ENCODE measurements at places on chromosomes 1 and 21.

DNA sequence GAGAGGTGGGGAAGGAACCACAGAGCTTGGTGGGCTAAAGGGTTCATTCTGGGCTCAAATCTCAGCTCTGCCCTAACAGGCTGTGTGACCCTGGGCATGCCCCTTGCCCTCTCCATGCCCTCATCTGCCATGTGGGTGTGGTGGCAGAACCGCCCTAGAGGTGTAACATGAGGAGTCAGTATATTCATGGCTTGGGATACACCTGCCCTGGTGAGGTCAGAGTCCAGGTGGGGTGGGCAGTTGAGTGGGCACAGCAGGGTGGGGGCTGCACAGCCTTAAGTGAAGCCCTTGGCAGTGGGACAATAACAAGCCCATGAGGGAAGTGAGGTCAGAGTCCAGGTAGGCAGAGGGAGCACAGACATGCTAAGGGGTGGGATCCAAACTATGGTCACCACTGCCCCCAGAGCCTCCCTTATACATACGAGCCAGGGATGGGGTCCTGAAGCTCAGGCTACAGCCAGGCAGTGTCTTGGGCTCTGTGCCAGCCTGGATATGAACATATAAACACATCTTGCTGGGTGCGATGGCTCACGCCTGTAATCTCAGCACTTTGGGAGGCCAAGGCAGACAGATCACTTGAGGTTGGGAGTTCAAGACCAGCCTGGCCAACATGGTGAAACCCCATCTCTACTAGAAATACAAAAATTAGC lies 59.0 kb upstream of the EFHD2 start:
- DNase-seq, result no peak

DNA sequence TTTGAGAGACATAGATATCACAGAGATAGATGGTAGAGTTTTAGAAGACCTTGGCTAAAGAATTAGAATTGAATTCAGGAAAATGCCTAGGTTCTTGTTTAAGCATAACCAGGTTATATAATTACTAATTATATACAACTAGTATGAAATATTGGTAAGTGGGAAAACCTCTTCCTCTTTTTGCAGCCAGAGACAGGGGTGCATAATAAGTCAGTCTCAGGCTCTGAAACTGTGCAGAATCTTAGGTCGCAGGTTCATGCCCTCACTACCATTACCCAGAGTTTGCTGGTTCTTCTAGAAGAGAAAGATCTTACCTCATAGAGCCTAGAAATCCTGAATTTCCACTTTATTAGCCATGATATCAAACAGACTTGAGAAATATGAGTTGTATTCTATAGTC lies 183.3 kb downstream of the NEK7 start:
- DNase-seq, result no peak

GRCh38 chr21:45590246-45590725 lies 48.0 kb upstream of the SLC19A1 start:
- no peak for DNase-seq

GRCh38 chr1:163706915-163707314 lies 385.2 kb downstream of the NUF2 start:
- DNase-seq, result no peak

DNA sequence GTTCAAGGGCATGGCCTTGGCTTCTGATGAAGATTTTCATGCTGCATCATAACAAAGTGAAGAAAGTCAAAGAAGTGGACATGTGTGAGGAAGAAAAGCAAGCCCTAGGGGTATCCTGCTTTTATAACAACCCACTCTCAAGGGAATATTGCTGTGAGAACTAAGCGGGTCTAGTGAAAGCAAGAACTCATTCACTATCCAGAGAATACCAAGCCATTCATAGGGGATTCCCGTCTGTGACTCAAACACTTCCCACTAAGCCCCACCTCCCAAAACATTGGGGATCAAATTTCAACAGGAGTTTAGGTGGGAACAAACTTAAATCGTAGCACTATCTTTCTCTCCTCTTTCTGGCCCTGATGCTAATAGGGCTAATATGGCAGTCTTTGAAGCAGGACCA lies 98.5 kb upstream of the CTTNBP2NL start:
- no peak for DNase-seq

DNA sequence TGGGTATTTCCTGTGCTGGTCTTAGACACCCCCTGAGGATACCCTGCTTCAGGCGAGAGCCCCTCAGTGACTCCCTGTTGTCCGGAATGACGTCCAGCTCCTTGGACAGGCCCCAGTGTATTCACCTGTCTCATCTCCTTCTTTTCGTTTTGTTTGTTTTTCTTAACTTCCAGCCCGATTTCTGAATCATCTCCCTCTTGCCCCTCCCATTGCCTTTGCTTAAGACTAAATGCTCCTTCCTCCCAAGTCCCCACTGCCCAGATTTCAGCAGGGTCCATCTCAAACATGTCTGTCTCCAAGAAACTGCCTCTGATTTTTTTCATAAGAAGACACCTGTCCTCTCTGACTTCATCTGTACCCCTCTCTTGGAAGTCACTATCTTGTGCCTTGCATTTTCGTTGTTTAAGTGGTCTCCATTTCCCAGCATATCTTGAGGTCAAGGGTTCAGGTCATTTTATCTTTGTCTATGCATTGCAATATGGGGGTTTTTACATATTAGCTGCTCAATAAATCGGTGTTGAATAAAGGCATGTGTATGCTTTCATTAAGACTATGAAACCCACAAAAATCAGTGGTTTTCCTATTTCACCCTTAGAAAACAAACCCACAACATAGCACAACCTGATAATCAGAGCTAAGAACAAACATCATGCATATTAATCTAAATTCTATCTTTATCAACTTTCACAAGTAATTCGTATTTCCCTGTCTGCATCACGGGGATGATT lies 58.4 kb upstream of the LGALS8 start:
- DNase-seq, result no peak

- no peak for DNase-seq
Measured at GRCh38 chr1:243738020-243738419, 112.0 kb downstream of the AKT3 start.

DNA sequence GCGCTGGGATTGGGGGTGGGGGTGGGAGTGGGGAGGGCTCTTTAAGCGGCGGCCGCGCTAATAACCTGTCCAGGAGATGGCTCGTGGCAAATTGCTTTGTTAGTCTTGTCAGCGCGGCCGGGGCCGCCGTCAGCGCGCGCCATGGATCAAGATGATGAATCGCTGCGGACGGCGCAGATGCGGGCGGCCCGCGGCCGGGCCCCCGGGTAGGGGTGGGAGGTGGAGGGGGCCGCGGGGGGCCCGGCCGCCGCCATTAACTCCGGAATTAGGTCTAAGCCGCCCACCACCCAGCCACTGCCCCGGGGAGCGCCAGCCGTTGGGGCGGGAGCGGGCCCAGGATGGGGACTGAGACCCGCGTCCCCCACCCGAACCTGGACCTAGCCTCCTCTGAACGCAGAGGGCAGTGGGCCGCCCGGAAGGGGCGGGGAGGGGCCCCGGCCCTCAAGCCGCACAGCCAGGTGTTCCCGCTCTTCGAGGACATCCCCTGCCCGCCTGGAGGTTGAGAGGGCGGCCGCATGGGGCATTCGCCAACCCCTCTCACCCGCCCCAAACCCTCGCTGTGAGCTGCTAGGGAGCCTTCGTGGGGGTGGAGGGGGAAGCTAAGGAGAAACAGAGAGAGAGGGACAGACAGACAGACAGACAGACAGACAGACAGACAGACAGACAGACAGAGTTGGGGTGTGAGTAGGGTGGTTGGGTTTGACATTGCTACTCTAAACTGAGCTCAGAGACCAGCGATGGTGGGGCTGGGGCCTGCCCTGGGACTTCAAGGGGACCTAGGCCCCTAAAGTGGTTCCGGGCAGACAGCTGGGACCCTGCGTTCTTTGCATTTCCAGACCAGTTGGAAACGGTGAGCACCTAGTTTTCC lies 3.8 kb upstream of the DMBX1 start:
- DNase-seq, result no peak

DNA sequence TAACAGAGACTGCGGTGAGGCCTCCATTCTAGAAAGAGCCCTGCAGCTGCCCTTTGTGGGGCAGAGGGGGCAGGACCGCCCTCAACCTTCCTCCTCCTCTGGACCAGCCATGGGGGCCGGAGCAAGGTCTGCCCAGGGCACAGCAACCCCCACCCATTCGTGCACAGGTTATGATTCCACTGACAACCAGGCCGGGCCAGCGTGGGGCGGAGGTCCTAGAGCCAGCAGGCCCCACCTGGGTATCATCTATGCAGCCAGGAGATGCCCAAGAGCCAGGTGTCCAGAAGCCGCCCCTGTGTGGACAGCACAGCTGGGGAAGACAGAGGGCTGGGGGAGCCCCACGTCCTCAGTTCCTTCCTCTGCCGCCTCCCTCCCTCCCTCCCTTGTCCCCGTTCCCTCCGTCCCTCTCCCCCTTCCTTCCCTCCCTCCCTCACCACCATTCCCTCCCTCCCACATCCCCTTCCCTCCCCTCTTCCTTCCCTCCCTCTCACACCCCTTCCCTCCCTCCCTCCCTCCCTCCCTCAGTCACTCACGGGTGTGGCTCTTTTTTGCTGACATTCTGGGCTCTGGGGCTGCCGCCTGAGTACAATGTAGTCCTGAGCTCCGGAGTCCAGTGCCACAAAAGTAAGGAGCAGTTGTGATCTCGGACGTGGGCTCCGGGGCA lies 12.3 kb downstream of the RNF223 start:
- DNase-seq, result no peak

DNA sequence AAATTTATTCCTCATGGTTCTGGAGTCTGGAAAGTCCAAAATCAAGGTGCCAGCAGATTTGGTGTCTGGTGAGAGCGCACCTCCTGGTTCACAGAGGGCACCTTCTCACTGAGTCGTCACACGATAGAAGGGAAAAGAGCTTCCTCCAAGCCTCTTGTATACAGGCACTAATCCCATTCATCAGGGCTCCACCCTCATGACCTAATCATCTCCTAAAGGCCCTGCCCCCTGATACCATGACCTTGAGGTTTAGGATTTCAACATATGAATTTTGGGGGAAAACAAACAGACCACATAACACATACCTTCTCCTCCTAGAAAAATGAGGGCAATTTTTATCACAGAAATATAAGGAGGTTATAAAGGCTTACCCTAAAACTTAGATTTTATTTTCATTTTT lies 88.0 kb upstream of the NFIA start:
- DNase-seq, result no peak

DNA sequence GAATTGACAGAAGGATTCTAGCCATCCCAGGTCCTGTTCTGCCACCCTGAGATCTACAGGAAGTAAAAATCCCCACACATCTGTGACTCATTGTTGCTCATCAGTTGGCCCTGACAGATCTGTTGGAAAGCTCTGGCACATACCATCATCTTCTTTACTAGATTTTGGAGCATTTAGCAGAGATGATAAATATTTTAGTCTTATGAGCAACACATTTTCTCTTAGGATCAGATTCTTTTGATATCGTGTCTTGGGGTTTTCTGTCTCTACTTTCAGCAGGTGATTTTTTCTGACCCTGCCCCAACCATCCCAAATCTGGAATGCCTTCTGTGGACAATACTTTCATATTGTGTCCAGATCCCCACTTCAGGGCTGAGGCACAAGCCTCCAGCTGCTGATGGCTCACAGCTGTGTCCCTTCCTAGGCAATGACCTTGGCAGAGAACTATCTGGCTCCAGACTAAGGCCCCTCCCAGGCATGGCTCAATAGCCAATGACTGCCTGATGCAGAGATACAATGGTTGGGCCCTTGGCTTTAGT lies 102.8 kb downstream of the GDAP2 start:
- DNase-seq, result peak; percentile 5

- no peak for DNase-seq
Measured at GRCh38 chr21:14942801-14943490, 121.9 kb downstream of the NRIP1 start.

DNA sequence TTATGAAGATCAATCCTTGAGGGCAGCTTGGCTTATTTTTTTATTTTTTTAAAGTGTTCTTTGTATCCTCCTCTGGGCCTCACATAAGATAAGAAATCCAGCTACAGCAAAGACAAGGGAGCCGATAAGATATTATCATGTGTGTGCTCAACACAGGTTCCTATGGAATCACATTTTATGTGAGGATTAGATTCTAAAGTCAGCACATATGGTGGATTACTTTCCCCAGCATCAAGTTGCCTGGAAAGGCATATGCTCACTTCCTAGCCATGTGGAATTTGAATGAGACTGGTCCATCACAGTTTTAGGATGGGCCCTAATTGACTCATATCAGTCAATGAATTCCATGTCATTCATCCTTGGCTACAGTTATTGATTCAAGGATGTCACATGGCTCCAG lies 456.9 kb upstream of the LRRC7 start:
- DNase-seq, result no peak

DNA sequence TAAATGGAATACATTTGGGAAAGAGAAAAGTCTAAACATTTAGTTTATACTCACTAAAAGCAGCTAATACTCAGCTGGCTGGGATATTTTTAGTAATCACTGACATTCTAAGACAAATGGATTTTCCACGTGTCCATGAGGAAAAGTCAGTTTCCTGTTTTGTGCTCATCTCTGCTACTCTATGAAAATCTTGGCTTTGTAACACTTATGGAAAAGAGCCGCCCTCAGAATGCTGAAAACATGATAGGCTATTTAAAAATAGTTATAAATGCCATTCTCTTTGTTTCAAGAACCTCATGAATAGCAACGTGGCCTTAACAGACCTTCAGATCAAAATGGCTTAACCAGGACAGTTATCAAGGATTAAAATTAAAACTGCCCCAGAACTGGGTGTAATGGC lies 29.9 kb downstream of the MRAP start:
- no peak for DNase-seq

- DNase-seq, result peak; percentile 47
Measured at GRCh38 chr21:32411350-32412161, 950 bp upstream of the EVA1C start.

- no peak for DNase-seq
Measured at GRCh38 chr1:71295350-71295749, 214.5 kb upstream of the ZRANB2 start.

GRCh38 chr1:25527226-25527846 lies 16.1 kb upstream of the LDLRAP1 start:
- peak; percentile 28 for DNase-seq

DNA sequence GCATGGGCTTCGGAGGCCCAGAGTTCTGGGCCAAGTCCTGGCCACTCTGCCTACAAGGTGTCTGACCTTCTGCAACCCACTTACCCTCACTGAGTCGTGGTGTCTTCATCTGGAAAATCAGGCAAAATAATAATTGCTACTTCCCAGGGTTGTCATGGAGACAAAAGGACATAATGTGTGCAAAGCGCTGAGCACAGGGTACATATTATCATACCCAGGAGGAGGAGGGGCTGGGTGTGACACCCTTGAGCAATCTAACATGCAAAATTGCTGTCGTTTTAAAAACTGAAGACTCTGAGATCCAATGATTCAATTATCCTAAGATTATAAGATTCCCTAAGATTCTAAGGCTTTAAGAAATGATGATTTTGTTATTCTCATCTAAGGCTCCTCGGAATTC lies 459.5 kb downstream of the PTPRU start:
- DNase-seq, result no peak

DNA sequence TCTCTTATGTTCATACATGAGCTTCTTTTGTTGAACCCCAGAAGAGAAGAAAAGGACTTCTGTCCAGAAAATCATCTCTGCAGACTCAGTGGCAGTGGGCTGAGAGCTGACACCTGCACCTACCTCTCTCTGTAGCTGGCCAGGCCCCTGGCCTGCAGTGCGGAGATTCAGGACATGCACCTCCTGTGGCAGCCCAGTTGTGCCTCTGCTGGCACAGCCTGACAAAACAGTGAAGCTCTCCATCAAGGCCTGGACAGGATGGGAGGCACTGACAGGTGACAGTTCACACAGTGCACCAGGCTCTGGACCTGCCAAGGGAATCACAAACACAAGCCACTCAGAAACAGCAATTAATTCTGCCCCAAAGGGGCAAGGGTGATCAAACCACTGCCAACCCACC lies 88.8 kb downstream of the TGFBR3 start:
- no peak for DNase-seq

- DNase-seq, result no peak
Measured at GRCh38 chr1:156401041-156401574, 32.1 kb downstream of the RHBG start.

All from NCI-H1694 treated with DMSO at 0.1 percent for 48 hours (cell line).